ENCODE measurements at places on chromosomes 3 and 15. TPM values are rescaled to one million over a fixed set of nuclear protein-coding genes. Genes with fewer than 3 reads are reported as not detected.

The GOLGA8T gene
- 1.1 TPM for total RNA-seq

The AGBL1 gene
- total RNA-seq: not detected

The MDFIC2 gene
- not detected for total RNA-seq

The UBL7 gene
- 44.0 TPM for total RNA-seq

The TRPM1 gene
- not detected for total RNA-seq

The TMEM207 gene
- not detected for total RNA-seq

The HMG20A gene
- total RNA-seq: 35.7 TPM

The ST3GAL6 gene
- not detected for total RNA-seq

- DNase-seq: no peak
Measured at GRCh38 chr3:12884186-12884680, 42.9 kb upstream of the RPL32 start.

DNA sequence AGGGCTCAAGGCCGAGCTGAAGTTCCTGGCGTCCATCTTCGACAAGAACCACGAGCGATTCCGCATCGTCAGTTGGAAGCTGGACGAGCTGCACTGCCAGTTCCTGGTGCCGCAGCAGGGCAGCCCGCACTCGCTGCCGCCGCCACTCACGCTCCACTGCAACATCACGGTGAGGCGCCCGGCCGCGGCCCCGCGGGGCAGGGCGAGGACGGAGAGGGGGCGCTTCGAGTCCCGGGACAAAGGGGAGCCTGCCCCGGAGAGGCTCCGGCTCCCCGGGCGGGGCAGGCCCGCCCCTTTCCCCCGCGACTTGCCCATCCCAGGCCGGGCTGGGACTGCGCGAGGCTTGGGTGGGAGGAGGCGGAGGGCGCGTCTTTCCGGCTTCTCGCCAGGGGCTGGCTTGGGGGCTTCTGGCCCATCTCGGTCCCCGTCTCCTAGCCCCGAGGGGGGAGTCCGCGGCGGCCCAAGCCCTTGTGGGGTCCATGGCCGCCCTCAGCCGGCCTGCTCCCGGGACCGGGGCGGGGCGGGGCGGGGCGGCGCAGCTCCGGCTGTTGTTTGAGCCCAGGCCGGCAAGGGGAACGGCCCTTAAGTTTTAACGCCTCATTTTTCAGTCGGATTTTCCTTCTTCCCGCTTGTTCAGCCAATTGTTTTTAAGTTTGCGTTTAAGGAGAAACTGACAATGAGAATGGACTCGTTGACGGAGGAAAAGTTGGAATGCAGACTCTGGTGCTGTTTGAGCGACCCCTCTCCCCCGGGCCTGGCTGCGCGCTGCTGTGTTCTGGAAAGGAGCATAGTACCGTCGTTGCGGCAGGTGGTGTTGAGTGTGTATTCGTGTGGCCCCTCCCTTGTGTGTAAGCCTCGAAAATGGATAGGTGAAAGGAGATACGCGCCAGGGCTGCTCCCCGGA lies 683 bp downstream of the UBE2Q2 start:
- DNase-seq: peak; percentile 63

DNA sequence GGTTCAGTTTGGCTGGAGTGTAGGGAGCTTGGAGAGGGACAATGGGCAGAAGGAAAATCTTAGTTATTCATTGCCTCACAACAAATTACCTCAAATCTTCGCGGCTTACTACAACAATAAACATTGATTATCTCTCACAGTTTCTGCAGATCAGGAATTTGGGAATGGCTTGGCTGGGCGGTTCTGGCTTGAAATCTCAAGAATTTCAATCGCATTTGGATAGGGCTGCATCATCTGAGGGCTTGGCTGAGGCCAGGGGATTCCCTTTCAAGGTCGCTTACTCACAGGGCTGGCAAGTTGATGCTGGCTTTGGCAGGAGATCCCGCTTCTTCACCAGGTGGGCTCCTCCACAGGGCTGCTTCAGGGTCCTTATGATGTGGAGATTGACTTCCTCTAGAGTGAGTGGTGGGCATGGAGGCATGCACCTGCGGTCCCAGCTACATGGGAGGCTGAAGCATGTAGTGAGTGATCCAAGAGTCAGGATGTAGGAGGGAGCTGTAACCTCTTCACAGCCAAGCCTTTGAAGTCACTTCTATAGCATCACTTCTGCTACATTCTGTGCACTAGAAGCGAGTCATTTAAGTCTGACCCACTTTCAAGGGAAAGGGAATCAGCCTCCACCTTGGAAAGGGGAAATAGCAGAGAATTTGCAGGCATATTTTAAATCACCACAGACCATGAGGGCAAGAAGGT lies 63.1 kb downstream of the CDC25A start:
- DNase-seq: no peak

DNA sequence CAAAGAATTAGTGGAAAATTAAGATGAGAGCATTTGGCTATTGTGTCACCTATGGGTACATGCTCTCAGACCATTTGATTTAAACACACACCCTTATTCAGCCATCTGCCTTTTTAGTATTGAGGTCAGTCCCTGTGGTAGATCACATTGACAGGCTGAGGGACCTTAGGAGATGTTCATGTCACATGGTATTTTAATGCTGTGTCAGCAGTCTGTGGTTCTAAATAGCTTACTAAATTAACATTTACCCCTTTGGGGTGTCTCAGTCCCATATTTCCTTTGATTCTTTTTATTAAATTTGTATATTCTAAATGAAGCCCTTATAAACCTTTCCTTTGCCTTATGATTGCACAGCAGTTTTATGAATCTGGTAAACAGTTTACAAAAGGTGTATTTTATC lies 2.3 kb downstream of the RBM5 start:
- DNase-seq: no peak

- DNase-seq: no peak
Measured at GRCh38 chr3:128285042-128285966, 132.0 kb downstream of the EEFSEC start.

- no peak for DNase-seq
Measured at GRCh38 chr3:78634316-78634715, 1133.5 kb downstream of the ROBO1 start.
